ENCODE measurements at places on chromosomes 12 and 14.

GRCh38 chr14:27367345-27367744 is 769.5 kb upstream of the NOVA1 start:
- no peak for DNase-seq

DNA sequence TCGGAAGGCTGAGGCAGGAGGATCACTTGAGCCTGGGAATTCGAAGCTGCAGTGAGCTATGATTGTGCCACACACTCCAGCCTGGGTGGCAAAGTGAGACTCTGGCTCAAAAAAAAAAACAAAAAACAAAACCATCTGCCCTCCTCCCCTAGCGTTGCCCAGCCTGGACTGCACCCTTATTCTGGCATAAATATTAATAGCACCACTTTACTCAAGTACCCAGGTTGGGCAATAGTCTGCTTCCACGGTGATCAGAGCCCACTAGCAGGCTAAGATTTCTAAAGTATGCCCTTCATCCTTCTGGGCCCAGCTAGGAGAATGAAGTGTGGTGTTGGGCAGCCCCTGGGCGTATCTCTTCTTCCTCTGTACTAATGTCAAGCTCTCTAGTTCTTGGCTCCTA is 33.3 kb downstream of the KCTD10 start:
- no peak for DNase-seq

DNA sequence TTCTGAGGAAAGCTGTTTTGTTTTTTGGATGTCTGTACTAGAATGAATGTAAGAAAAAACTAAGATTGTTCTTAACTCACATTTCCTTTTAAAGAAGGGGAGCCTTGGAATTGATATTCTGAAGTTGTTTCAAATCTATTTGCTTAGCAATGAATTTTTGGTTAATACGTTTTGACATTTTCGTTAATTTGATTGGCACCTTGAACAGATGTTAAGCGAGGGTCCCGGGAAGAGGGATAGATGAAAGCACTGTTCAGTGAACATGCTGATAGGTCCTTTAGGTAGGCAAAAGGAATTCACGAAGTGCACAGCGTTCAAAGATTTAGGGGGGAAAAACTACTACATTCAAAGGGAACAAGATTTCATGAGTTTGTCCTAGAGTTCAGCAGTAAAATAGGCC is 1.7 kb downstream of the SLC39A9 start:
- DNase-seq, result no peak

- DNase-seq, result no peak
Observed at GRCh38 chr12:63319936-63320633, 169.1 kb upstream of the AVPR1A start.

DNA sequence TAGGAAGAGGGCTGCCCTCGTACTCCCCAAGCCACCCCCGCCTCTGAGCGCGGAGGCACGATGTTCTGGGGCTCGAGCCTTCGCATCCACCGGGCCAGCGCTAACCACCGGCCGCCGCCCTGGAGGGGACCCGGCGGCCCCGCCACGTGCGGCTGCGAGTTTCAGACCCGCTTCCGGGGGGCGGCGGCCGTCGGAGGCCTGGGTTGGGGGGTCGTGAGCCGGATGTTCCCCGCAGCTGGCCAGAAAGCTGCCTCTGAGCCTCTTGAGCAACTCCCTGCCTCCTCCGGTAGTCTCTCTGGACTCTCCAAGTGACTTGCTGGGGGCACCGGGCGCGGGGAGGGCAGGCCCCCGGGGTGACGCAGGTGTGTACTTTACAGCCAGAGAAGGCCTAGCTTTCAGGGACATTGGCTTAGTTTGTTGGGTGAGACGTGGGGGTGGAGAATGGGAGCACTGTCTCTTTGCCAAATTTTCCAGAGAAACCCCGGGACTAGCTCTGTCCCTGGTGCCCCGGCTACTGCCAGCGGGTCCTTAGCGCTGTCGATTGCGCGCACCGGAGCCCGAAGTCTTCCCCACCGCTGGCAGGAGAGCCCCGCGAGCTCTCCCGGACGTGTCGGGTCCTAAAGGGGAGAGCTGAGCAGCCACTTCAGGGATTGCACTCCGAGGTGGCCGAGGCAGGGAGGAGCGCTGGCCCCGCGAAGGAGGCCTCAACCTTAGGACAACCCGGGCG is 15.6 kb downstream of the OTX2 start:
- no peak for DNase-seq
